ENCODE measurements at places on chromosomes 7 and 10. TPM values are rescaled to one million over a fixed set of nuclear protein-coding genes. Genes with fewer than 3 reads are reported as not detected.

KAZALD1 gene
- 2.8 TPM for total RNA-seq

GBX1 gene
- total RNA-seq: not detected

CPA2 gene
- total RNA-seq: not detected

ANKRD30A gene
- 0.64 TPM for total RNA-seq

FZD1 gene
- 2.4 TPM for total RNA-seq

TMEM273 gene
- total RNA-seq: not detected

CDH23 gene
- 2.2 TPM for total RNA-seq

IGF2BP3 gene
- total RNA-seq: 25.1 TPM

SLC26A5 gene
- not detected for total RNA-seq

MRPS17 gene
- total RNA-seq: 28.7 TPM

PHKG1 gene
- total RNA-seq: 0.63 TPM

BTBD16 gene
- 0.44 TPM for total RNA-seq

ZNF467 gene
- 1.2 TPM for total RNA-seq

TMEM213 gene
- not detected for total RNA-seq

TMEM176B gene
- 0.16 TPM for total RNA-seq

LIPK gene
- total RNA-seq: not detected

SPDYE2B gene
- total RNA-seq: not detected

HABP2 gene
- 0.13 TPM for total RNA-seq

ERVW-1 gene
- total RNA-seq: not detected

WDFY4 gene
- not detected for total RNA-seq

STK32C gene
- total RNA-seq: 44.3 TPM

TSPAN12 gene
- 0.49 TPM for total RNA-seq

PAX4 gene
- not detected for total RNA-seq

LRRC17 gene
- total RNA-seq: 0.10 TPM

PRF1 gene
- not detected for total RNA-seq

NOS3 gene
- total RNA-seq: 0.17 TPM

ZP3 gene
- total RNA-seq: 17.5 TPM

EGFR gene
- 105 TPM for total RNA-seq

AOAH gene
- total RNA-seq: 0.13 TPM

DNAH11 gene
- total RNA-seq: 0.26 TPM

PLXDC2 gene
- 0.06 TPM for total RNA-seq

AGBL3 gene
- 1.3 TPM for total RNA-seq

MUC3A gene
- 12.4 TPM for total RNA-seq

FOXI2 gene
- not detected for total RNA-seq

RADIL gene
- 2.0 TPM for total RNA-seq

FBXL13 gene
- total RNA-seq: 0.42 TPM

MCMBP gene
- total RNA-seq: 82.7 TPM

SPDYE8 gene
- not detected for total RNA-seq

C10orf95 gene
- 0.14 TPM for total RNA-seq

STEAP4 gene
- total RNA-seq: 0.01 TPM

GALNT17 gene
- total RNA-seq: not detected

CDC14C gene
- not detected for total RNA-seq

ELN gene
- total RNA-seq: 0.10 TPM

ASAH2 gene
- 3.3 TPM for total RNA-seq

TFPI2 gene
- 271 TPM for total RNA-seq

SORBS1 gene
- 0.48 TPM for total RNA-seq

CRYGN gene
- total RNA-seq: not detected

CUZD1 gene
- total RNA-seq: 0.94 TPM

Measured in A549 treated with DMSO at 1 μM for 4 hours (cell line).